ENCODE measurements at places on chromosomes 7 and 10.

GRCh38 chr7:44393238-44394111 is 68.1 kb upstream of the CAMK2B start:
- DNase-seq: no peak

DNA sequence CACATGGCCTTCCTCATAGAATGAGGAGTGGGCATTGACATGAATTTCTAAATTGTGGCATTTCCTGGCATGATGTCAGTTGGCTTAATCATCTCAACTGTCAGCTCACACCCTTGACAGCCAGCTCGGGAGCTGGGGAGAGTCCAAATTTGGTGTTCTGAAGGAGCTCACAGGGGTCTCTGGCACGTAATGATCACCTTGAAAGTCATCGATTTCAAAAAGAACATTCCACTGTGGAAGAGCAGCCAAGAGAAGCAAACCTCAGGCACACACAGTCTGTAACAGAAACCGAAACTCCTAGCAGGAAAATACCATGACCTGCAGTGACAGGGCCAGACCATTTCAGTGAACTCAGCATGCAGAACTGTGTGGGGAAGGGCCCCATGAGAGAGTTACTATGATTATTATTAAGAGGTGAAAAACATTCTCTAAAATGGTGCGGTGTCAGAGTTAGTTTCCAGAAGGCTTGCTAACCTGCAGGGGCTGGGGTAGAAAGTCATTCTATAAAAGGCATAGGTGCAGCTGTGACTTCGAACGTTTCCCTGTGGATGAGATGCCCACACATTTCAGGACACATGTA is 26.4 kb upstream of the KLF6 start:
- no peak for DNase-seq

GRCh38 chr10:6892864-6893263 is 312.8 kb upstream of the PRKCQ start:
- no peak for DNase-seq

DNA sequence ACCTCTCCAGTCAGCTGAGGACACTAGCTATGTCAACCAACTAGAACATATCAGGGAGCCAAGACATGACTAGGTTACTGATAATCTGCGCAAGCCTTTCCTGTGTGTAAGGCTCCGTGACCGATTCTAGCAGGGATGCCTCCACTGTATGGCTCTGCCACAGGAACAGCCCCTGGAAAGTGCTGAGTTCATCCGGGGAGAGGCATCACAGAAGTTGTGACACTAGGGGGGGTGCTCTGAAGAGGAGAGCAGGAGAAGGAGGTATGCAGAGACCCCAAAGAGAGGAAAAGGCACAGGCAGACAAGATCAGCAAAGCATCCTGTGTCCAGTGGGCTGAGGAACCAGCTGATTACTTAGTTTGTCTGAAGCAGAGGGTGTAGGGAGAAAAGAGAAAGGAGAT is 13.5 kb downstream of the UPP1 start:
- DNase-seq: no peak

GRCh38 chr10:63707254-63707910 is 186.2 kb downstream of the REEP3 start:
- DNase-seq: peak; percentile 30

- DNase-seq: no peak
These were observed 709.7 kb downstream of the CNTNAP2 start for GRCh38 chr7:146826329-146826728.

- DNase-seq: no peak
These were observed 52.9 kb downstream of the C10orf120 start for GRCh38 chr10:122646511-122647382.

DNA sequence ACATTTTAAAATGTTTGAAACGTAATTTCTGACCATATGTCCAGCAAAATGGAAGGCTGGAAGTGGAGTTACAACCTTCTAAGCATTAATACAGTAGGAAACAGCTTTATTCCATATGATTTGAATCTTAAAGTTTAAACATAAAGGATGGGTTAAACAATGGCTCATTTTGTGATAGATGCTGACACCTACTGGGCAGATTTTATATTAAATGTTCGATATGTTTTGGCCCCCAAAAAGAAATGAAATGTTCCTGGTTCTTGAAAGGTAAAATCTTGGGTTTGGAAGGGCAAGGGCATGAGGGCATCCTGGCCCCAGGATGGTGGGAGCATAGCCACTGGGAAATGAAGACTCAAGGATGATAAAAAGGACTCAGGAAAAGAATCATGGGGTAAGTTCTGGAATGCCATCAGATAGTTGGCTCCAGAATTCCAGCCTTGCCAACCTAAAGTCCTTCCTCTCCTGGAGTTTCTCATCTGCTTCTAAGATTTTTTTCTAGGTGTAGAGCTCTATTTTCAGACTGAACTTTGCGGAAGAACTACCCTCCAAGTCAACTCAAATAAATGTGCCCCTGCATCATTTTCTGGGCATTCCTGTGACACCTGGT is 34.6 kb upstream of the SLC35G1 start:
- DNase-seq: peak; percentile 34

- DNase-seq: no peak
These were observed 63.3 kb downstream of the CTTNBP2 start for GRCh38 chr7:117809958-117810357.
